ENCODE measurements at places on chromosomes 12 and 14. TPM values are rescaled to one million over a fixed set of nuclear protein-coding genes. Genes with fewer than 3 reads are reported as not detected.

DNA sequence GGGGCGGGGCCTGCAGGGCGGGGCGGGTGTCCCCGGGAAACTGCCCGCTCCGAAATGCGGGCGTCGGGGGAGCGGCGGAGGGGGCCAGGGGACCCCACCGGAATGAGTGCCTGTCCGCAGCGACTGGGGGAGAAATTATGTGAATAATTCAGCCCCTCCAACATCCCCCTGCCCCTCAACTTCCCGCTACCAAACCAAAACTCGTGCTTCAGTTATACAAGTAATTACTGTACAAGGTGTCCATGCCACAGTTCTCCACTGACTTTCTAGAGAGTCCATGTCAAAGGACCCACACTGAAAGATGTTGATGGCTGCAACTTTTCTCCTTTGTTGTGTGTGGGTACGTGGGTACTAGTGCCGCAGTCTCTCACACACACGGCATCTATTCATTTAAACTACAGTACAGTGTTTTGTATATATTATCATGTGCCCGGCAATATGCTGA, 414 bp upstream of the CDK17 start:
- H3K27ac ChIP-seq: peak overlapping the region; percentile 98
- peak overlapping the region; percentile 95 for H3K4me3 ChIP-seq
- DNase-seq: no peak
- peaks cover 42% of the 10 kb centered on the region for H3K4me1 ChIP-seq

The FAM186B gene
- 1.9 TPM for total RNA-seq

GRCh38 chr12:97203408-97203807, 259.2 kb upstream of the RMST start:
- H3K36me3 ChIP-seq: no peaks in the 10 kb centered on the region
- no peak overlapping the region for H3K4me3 ChIP-seq
- no peak for DNase-seq

DNA sequence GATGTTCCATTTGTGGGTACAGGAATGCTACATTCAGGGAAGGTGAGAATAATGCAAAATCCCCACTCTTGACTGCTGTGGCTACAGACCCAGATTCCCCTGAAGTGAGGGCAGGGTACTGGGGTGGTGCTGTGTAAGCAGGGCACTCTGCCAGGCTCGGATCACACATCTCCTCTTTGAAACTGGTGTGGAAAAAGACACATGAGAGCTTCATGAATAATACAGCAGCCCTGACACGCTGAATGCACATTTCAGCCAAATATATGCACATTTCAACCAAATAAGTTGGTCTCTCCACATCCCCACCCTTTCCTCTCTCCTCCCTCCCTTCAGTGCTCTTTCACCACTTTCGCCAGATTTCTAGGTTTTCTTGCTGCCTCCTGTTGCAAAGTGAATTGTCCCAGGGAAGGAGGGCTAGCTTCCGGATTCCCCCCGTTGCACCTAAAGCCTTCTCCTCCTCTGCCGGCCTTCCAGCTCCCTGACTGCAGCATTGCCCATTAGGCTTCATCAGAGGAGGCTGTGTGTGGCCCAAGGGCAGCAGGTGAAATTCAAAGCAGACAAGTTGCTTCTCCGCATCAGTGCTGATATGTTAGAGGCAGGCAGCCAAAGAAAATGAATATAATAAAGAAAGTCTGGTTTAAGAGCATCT, 118.2 kb upstream of the TMCC3 start:
- no peaks in the 10 kb centered on the region for H3K36me3 ChIP-seq
- peaks cover 42% of the 10 kb centered on the region for H3K4me1 ChIP-seq
- no peak for DNase-seq
- H3K4me3 ChIP-seq: no peak overlapping the region
- peak overlapping the region; percentile 86 for H3K27ac ChIP-seq

The RFX4 gene
- not detected for total RNA-seq

GRCh38 chr14:100108840-100109593, 43.8 kb downstream of the EVL start:
- no peak overlapping the region for H3K27ac ChIP-seq
- H3K27me3 ChIP-seq: peaks cover 6% of the 10 kb centered on the region
- peaks cover 51% of the 10 kb centered on the region for H3K4me1 ChIP-seq
- H3K4me3 ChIP-seq: no peak overlapping the region
- DNase-seq: no peak

- no peak overlapping the region for H3K4me3 ChIP-seq
- DNase-seq: peak; percentile 73
- no peak overlapping the region for H3K27ac ChIP-seq
These were observed 107.0 kb downstream of the ADAMTS20 start for GRCh38 chr12:43444940-43445564.

GRCh38 chr12:48586361-48586760, 16.5 kb upstream of the LALBA start:
- peaks cover 9% of the 10 kb centered on the region for H3K4me1 ChIP-seq
- no peak for DNase-seq
- H3K36me3 ChIP-seq: no peaks in the 10 kb centered on the region

The GALNT4 gene
- 5.7 TPM for total RNA-seq

The IFNG-AS1 gene
- total RNA-seq: not detected

DNA sequence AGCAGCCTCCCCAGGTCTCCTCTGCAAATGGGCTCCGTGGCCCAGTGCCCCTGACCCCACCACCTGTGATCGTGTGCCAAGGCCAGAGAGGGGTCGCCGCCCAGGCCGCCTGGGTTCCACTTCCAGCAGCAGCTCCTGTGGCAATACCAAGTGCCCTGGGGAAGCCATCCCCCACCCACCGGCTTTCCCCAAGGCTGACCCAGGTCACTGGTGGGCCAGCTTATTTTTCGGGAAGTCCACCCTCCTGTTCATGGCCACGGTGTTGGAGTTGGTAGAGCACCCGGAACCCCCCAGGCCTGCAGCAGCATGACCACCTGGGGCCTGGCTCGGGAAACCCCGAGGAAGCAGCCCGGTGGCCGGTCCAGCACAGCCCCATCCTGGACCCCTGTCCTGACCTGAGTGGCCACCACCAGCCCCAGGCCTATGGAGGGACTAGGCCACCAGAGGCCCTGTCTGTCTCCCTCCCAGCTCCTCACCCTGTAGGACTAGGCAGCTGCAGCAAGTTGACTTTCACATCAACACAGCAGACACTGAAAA, 40.8 kb upstream of the OASL start:
- H3K36me3 ChIP-seq: peaks cover 3% of the 10 kb centered on the region

GRCh38 chr12:57452181-57452936, 2.7 kb upstream of the INHBE start:
- H3K4me3 ChIP-seq: no peak overlapping the region
- DNase-seq: no peak
- no peaks in the 10 kb centered on the region for H3K4me1 ChIP-seq
- peaks cover 11% of the 10 kb centered on the region for H3K36me3 ChIP-seq
- H3K27ac ChIP-seq: no peak overlapping the region
- H3K27me3 ChIP-seq: peaks cover 3% of the 10 kb centered on the region

DNA sequence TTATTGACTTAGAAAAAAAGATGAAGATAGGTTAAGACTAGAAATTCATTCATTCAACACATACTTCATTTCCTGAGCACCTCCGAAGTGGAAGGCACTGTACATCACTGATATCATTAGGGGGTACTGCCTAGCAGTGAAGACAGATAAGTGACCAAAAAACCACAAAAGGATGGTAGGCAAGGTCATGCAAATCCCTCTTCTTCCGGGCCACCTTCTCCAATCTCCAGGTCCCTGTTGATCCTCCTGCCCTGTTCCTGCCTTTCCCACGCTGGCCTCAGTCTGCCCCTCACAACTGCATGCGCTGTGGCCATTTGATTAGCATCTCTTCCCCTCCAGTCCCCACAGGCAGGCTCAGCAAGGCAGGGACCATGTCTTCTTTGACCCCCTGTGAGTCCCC, 60.8 kb downstream of the SETD3 start:
- no peak overlapping the region for H3K4me3 ChIP-seq
- no peak overlapping the region for H3K27ac ChIP-seq
- H3K4me1 ChIP-seq: peaks cover 26% of the 10 kb centered on the region
- H3K27me3 ChIP-seq: peaks cover 2% of the 10 kb centered on the region
- DNase-seq: no peak

- no peak overlapping the region for H3K27ac ChIP-seq
- no peak overlapping the region for H3K4me3 ChIP-seq
These were observed 86.6 kb downstream of the KITLG start for GRCh38 chr12:88493636-88494035.

DNA sequence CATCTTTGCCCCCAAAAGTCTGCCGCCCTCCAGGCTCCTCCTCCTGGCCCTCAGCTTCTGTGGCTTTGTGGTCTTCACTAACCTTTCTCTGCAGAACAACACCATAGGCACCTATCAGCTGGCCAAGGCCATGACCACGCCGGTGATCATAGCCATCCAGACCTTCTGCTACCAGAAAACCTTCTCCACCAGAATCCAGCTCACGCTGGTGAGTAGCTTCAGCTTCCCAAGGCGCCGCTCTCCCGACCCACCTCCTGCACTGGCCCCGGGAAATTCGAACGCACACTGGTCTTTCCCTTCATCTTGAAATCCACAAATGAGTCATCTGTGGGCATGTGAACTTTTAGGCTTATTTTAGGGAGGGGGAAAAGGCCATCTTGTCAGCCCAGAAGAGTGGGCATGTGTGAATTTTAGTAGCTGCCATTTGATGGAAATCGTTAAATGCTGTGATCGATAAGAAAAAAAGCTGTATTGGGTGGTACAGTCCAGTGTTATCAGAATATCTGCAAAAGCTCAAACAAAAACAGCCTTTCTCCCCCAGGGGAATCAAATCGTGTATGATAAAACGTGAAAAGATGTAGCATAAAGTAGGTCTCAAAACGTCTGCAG, 700 bp downstream of the SLC35E3 start:
- H3K27ac ChIP-seq: peak overlapping the region; percentile 1
- H3K4me3 ChIP-seq: peak overlapping the region; percentile 97
- peaks cover 11% of the 10 kb centered on the region for H3K4me1 ChIP-seq
- peaks cover 6% of the 10 kb centered on the region for H3K27me3 ChIP-seq
- peaks cover 11% of the 10 kb centered on the region for H3K36me3 ChIP-seq
- peak; percentile 52 for DNase-seq

DNA sequence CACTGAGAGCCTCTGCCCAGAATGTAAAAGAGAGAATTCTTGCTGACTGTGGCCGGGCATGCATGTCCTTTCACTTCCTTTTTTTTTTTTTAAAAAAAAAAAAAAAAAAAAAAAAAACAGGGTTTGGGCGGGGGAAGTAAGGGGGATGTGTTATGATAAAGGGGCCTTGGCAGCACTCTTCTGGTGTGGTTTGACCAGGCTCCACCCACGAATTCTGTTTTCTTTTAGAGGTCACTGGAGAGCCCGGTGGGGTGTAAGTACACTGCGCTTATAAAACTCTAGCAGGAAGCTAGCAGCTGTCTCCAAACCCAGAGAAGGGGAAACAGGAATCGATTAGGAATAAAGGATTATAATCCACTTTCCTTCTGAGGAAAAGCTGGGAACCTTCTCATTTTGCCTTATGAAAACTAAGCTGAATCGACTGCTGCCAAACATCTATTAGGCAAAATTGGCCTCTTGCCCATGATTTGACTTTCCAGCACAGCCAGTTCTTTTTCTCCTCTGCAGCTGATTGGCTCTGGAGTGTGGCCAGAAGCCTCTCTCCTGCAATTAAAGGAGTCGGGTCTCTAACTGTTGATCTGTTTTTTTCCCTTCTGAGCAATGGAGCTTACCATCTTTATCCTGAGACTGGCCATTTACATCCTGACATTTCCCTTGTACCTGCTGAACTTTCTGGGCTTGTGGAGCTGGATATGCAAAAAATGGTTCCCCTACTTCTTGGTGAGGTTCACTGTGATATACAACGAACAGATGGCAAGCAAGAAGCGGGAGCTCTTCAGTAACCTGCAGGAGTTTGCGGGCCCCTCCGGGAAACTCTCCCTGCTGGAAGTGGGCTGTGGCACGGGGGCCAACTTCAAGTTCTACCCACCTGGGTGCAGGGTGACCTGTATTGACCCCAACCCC, 27.7 kb upstream of the HIGD1C start:
- H3K36me3 ChIP-seq: peaks cover 7% of the 10 kb centered on the region
- DNase-seq: peak; percentile 29
- peak overlapping the region; percentile 99 for H3K27ac ChIP-seq
- H3K27me3 ChIP-seq: no peaks in the 10 kb centered on the region
- H3K4me3 ChIP-seq: peak overlapping the region; percentile 83

The C14orf39 gene
- 3.8 TPM for total RNA-seq

The A2ML1 gene
- total RNA-seq: not detected

The NTF3 gene
- not detected for total RNA-seq

DNA sequence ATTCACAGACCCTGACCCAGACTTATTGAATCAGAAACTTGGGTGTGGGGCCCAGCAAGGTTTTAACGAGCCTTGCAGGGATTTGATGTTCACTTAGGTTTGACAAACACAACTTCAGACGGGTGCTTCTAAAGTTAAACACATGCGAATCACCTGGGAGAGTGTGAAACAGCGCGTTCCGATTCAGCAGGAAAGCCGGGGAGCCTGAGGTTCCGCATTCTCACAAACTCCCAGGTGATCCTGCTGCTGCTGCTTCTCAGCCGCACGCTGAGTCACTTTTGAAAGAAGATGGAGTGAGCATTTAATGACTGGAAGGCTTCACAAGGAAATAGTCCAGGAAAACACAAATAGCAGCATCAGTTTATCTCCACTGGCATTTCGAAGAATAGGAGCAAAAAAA, 44.2 kb upstream of the DDX11 start:
- peaks cover 8% of the 10 kb centered on the region for H3K27me3 ChIP-seq
- no peak for DNase-seq
- peaks cover 7% of the 10 kb centered on the region for H3K4me1 ChIP-seq
- H3K4me3 ChIP-seq: no peak overlapping the region
- H3K27ac ChIP-seq: no peak overlapping the region

GRCh38 chr12:118524446-118524845, 148.1 kb downstream of the SUDS3 start:
- no peak overlapping the region for H3K27ac ChIP-seq
- DNase-seq: no peak
- no peak overlapping the region for H3K4me3 ChIP-seq
- H3K36me3 ChIP-seq: no peaks in the 10 kb centered on the region
- no peaks in the 10 kb centered on the region for H3K4me1 ChIP-seq

The COX8C gene
- total RNA-seq: not detected

- H3K36me3 ChIP-seq: peaks cover 6% of the 10 kb centered on the region
- H3K27ac ChIP-seq: no peak overlapping the region
- H3K4me3 ChIP-seq: no peak overlapping the region
These were observed 209.5 kb upstream of the ARHGAP5 start for GRCh38 chr14:31867570-31867969.

- H3K27me3 ChIP-seq: peaks cover 11% of the 10 kb centered on the region
- peak overlapping the region; percentile 96 for H3K27ac ChIP-seq
- DNase-seq: peak; percentile 41
- H3K4me1 ChIP-seq: peaks cover 65% of the 10 kb centered on the region
- peak overlapping the region; percentile 98 for H3K4me3 ChIP-seq
- peaks cover 11% of the 10 kb centered on the region for H3K36me3 ChIP-seq
These were observed 1.1 kb downstream of the PPFIBP1 start for GRCh38 chr12:27524839-27525753.

The SPX gene
- 0.18 TPM for total RNA-seq

The TMED8 gene
- total RNA-seq: 9.9 TPM
